ENCODE measurements at places on chromosomes 7 and 10. TPM values are rescaled to one million over a fixed set of nuclear protein-coding genes. Genes with fewer than 3 reads are reported as not detected.

WEE2 gene
- 0.23 TPM for total RNA-seq

HKDC1 gene
- total RNA-seq = 9.2 TPM

NODAL gene
- not detected for total RNA-seq

ATOH7 gene
- 1.5 TPM for total RNA-seq

AGAP4 gene
- total RNA-seq = 32.6 TPM

NUDT13 gene
- total RNA-seq = 0.70 TPM

MSMB gene
- total RNA-seq = not detected

WDR86 gene
- 93.8 TPM for total RNA-seq

CYP26C1 gene
- not detected for total RNA-seq

CTAGE8 gene
- 1.8 TPM for total RNA-seq

CXCL12 gene
- total RNA-seq = 198 TPM

CRPPA gene
- 6.8 TPM for total RNA-seq

MRLN gene
- 26.3 TPM for total RNA-seq

CPA1 gene
- 1.9 TPM for total RNA-seq

AGAP6 gene
- 6.7 TPM for total RNA-seq

PITRM1 gene
- total RNA-seq = 69.5 TPM

VGF gene
- 0.23 TPM for total RNA-seq

MMD2 gene
- total RNA-seq = not detected

JAKMIP3 gene
- 0.35 TPM for total RNA-seq

ITPRID1 gene
- not detected for total RNA-seq

ZEB1 gene
- 49.2 TPM for total RNA-seq

STN1 gene
- 27.9 TPM for total RNA-seq

DPP6 gene
- 48.7 TPM for total RNA-seq

GNGT1 gene
- not detected for total RNA-seq

IL6 gene
- 0.64 TPM for total RNA-seq

CASTOR2 gene
- 24.0 TPM for total RNA-seq

OR6B1 gene
- not detected for total RNA-seq

CWF19L1 gene
- 24.8 TPM for total RNA-seq

CPN1 gene
- 2.2 TPM for total RNA-seq

PLEKHS1 gene
- total RNA-seq = 0.18 TPM

ASAH2B gene
- total RNA-seq = 5.8 TPM

LIPM gene
- total RNA-seq = not detected

SFTPA1 gene
- total RNA-seq = 0.88 TPM

CACNA2D1 gene
- 52.7 TPM for total RNA-seq

CLCN1 gene
- total RNA-seq = 3.9 TPM

GFRA1 gene
- total RNA-seq = 43.8 TPM

CPA5 gene
- total RNA-seq = not detected

CFAP43 gene
- total RNA-seq = 12.3 TPM

Data from metanephros (tissue), 2 donors.